ENCODE measurements at places on chromosomes 7 and 10. TPM values are rescaled to one million over a fixed set of nuclear protein-coding genes. Genes with fewer than 3 reads are reported as not detected.

The AKR1C8 gene
- total RNA-seq: not detected

DNA sequence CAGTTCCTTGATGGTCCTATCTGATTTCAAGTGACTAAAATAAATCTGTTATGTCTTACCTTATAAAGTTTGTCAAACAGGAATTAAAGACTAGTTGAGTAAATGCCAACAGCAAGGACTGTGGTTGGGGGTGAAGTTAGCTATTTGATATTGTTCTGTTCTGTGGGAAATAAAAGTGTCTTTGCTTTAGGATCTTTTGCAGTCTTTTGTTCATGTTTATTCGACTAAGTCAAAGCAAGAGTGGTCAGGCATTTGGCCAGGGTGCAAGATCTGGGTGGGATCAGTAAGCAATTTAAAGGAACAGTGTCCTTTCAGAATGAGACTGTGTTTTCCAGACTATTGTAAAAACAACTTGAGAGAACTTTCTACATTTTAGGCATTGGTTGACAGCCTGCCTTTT lies at the start of gene COL28A1:
TSS of gene COL28A1 (minus strand) at position 183 of the 400 bp plus-strand sequence. CDS start 2,998 bp downstream, outside the sequence.
- no peaks in the 10 kb centered on the region for H3K27me3 ChIP-seq
- H3K4me3 ChIP-seq: no peak within 1 kb of the TSS
- H3K27ac ChIP-seq: no peak within 1 kb of the TSS
- H3K4me1 ChIP-seq: no peaks in the 10 kb centered on the region

- no peak for DNase-seq
- no peak overlapping the region for H3K27ac ChIP-seq
- peak overlapping the region; percentile 23 for H3K4me3 ChIP-seq
- H3K36me3 ChIP-seq: no peaks in the 10 kb centered on the region
These were observed 322.0 kb downstream of the FRMD4A start for GRCh38 chr10:14008740-14009080.

GRCh38 chr10:36051500-36051991 lies 409.4 kb upstream of the FZD8 start:
- H3K36me3 ChIP-seq: no peaks in the 10 kb centered on the region
- no peak overlapping the region for H3K27ac ChIP-seq
- H3K4me1 ChIP-seq: no peaks in the 10 kb centered on the region
- no peaks in the 10 kb centered on the region for H3K27me3 ChIP-seq
- no peak for DNase-seq

GRCh38 chr7:138001529-138002095 lies at the start of gene CREB3L2:
Gene CREB3L2 (minus strand): TSS chr7:138002086. CDS start chr7:138001705, 381 bp downstream.
- H3K4me1 ChIP-seq: no peaks in the 10 kb centered on the region
- H3K27me3 ChIP-seq: no peaks in the 10 kb centered on the region
- H3K4me3 ChIP-seq: peak within 1 kb of the TSS; percentile 29
- H3K27ac ChIP-seq: peak within 1 kb of the TSS; percentile 96

- H3K27me3 ChIP-seq: no peaks in the 10 kb centered on the region
- no peaks in the 10 kb centered on the region for H3K36me3 ChIP-seq
- no peaks in the 10 kb centered on the region for H3K4me1 ChIP-seq
- no peak for DNase-seq
- no peak overlapping the region for H3K4me3 ChIP-seq
These were observed 33.6 kb downstream of the ZNF22 start for GRCh38 chr10:45034301-45034700.

- H3K4me1 ChIP-seq: no peaks in the 10 kb centered on the region
- H3K36me3 ChIP-seq: no peaks in the 10 kb centered on the region
- H3K27ac ChIP-seq: no peak overlapping the region
- no peak overlapping the region for H3K4me3 ChIP-seq
- DNase-seq: no peak
- peaks cover 1% of the 10 kb centered on the region for H3K27me3 ChIP-seq
These were observed 365.7 kb downstream of the GPR37 start for GRCh38 chr7:124399941-124400340.

DNA sequence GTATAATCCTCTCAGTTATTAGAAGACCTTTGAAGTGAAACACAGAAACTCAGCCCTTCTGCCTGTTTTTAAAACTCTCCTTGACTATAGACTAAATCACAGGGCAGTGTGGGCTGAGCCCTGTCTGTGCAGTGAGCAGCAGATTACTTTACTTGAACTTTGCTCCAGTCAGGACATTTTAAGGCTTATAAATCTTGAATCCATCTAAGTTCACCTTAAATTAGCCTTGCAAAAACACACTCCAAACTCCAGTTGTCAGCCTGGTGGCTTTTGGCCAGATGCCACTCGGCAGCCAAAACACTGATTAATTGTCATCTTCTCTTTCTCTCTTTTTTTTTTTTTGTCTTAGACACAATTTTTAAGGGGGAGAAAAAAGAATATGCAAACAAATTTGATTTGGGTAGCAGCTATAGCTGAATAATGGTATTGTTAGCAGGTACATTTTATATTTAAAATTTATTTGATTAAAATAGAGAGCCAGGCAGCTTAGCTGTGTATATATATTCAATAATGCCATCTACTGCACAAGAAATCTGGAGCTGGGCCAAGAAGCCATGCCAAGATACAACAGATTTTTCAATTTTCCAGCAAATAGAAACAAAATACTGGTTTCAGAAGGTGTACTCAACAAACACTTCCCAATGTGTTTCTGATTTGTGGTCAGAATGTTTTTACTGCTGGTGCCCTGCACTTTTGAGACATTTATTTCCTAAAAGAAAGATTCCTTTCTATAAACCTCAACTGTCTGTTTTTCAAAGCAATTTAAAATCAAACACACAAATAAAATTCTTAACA lies 247.7 kb downstream of the TFEC start:
- H3K4me3 ChIP-seq: no peak overlapping the region
- no peak overlapping the region for H3K27ac ChIP-seq
- H3K4me1 ChIP-seq: no peaks in the 10 kb centered on the region
- DNase-seq: no peak
- H3K27me3 ChIP-seq: no peaks in the 10 kb centered on the region

- no peak overlapping the region for H3K27ac ChIP-seq
- no peak overlapping the region for H3K4me3 ChIP-seq
- H3K4me1 ChIP-seq: no peaks in the 10 kb centered on the region
- no peaks in the 10 kb centered on the region for H3K27me3 ChIP-seq
- H3K36me3 ChIP-seq: no peaks in the 10 kb centered on the region
These were observed 75.3 kb upstream of the NFE2L3 start for GRCh38 chr7:26076691-26077090.

- H3K27me3 ChIP-seq: no peaks in the 10 kb centered on the region
- no peak for DNase-seq
- H3K36me3 ChIP-seq: no peaks in the 10 kb centered on the region
- no peak overlapping the region for H3K4me3 ChIP-seq
These were observed 20.5 kb upstream of the FAM13C start for GRCh38 chr10:59382831-59383295.
